Activated CD4-positive, alpha-beta T cell treated with anti-CD3 and anti-CD28 coated beads for 36 hours (primary cell): ENCODE measurements at places on chromosomes 6 and 20. TPM values are rescaled to one million over a fixed set of nuclear protein-coding genes. Genes with fewer than 3 reads are reported as not detected.
A peak's percentile ranks its signal among the peaks of the same experiment; 100 is the strongest.

GRCh38 chr6:72720464-72720863 lies 98.6 kb downstream of the KCNQ5 start:
- H3K27me3 ChIP-seq: no peaks in the 10 kb centered on the region
- DNase-seq: no peak
- no peaks in the 10 kb centered on the region for H3K4me1 ChIP-seq
- no peak overlapping the region for H3K4me3 ChIP-seq
- H3K27ac ChIP-seq: no peak overlapping the region
- no peaks in the 10 kb centered on the region for H3K36me3 ChIP-seq

- H3K27ac ChIP-seq: peak overlapping the region; percentile 19
- H3K4me1 ChIP-seq: peaks cover 14% of the 10 kb centered on the region
- H3K36me3 ChIP-seq: no peaks in the 10 kb centered on the region
- DNase-seq: no peak
- no peaks in the 10 kb centered on the region for H3K27me3 ChIP-seq
These were observed 132.5 kb downstream of the RTN4IP1 start for GRCh38 chr6:106496823-106497222.

- H3K4me1 ChIP-seq: peaks cover 3% of the 10 kb centered on the region
- no peak for DNase-seq
- no peak overlapping the region for H3K27ac ChIP-seq
- no peak overlapping the region for H3K4me3 ChIP-seq
These were observed 210.0 kb downstream of the OGFRL1 start for GRCh38 chr6:71498638-71499037.

GRCh38 chr6:57159127-57159526 lies 13.0 kb upstream of the BAG2 start:
- no peak overlapping the region for H3K27ac ChIP-seq
- H3K36me3 ChIP-seq: peaks cover 23% of the 10 kb centered on the region
- DNase-seq: no peak
- H3K27me3 ChIP-seq: no peaks in the 10 kb centered on the region

- no peaks in the 10 kb centered on the region for H3K36me3 ChIP-seq
- no peak overlapping the region for H3K4me3 ChIP-seq
- no peak overlapping the region for H3K27ac ChIP-seq
- no peaks in the 10 kb centered on the region for H3K27me3 ChIP-seq
These were observed 54.4 kb upstream of the SIRPG start for GRCh38 chr20:1711826-1712601.

DNA sequence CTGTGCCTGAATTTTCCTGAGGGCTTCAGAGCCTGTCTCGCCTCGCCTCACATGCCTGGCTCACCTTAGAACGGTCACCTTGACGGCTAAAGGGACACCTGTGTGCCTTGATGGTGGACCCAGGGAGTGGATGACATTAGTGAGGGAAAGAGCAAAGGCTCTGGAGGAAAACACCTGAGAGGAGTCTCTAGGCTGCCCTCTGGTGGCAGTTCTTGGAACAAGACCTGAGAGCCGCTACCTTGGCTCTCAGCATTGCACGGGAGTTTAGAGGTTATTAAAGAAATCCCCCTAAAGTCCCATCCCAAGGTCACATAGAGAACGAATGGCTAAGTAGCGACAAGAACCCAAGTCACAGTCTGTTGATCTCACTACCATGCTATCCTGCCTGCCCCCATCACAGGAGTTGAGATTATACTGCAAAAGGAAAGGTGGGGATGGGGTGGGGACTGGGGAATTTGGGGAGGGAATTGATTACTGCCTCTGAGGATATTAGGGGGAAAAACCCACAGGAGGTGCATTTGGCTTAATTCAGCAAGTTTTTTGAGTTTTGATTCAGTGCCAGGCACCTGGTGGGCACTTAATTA lies 7.9 kb upstream of the CDSN start:
- H3K36me3 ChIP-seq: no peaks in the 10 kb centered on the region
- peak; percentile 85 for DNase-seq
- H3K4me3 ChIP-seq: no peak overlapping the region
- H3K27me3 ChIP-seq: peaks cover 2% of the 10 kb centered on the region

DNA sequence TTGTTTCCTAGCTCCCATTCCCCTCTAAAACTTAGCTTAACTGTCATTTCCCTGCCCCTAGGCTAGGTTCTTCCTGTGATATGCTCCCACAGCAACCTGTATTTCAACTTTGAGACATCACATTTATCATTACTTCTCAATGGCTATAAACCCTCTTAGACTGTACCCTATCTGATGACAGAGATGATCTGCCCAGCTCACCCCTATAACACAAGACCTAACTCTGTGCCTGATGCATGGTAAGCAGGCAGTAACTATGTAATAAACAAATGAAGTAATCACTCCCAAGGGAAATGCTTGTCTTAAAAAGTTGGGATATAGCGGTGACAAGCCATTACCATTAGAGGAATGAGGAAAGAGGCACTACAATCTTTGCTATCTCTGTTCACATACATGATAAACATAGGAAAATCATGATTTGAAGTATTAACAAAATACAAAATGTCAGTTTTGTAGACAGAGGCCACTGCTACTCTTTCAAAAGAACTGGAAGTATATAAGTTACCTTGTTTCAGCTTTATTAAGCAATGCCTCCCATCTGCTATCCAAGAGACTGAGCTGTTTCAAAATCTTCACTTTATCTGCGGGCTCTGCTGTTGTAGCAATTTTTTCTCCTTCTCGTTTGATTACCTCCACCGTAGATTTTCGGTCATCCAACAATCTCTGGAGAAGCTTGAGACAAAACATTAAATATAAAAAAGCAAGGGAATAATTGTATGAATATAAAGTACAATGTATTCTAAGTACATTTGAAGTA lies 110.7 kb downstream of the DST start:
- H3K27me3 ChIP-seq: no peaks in the 10 kb centered on the region
- H3K4me1 ChIP-seq: no peaks in the 10 kb centered on the region
- DNase-seq: no peak
- H3K27ac ChIP-seq: no peak overlapping the region
- no peaks in the 10 kb centered on the region for H3K36me3 ChIP-seq

CYP39A1 gene
- not detected for total RNA-seq

DEFB132 gene
- total RNA-seq: not detected

PAK5 gene
- total RNA-seq: not detected

RIPOR2 gene
- 67.0 TPM for total RNA-seq

CENPQ gene
- total RNA-seq: 14.1 TPM
